Caki2 (cell line): ENCODE measurements at places on chromosomes 7 and 10. TPM values are rescaled to one million over a fixed set of nuclear protein-coding genes. Genes with fewer than 3 reads are reported as not detected.

PKD1L1 gene
- total RNA-seq: not detected in 2 replicates

MRPS17 gene
- 21.8 and 27.3 TPM in 2 replicates for total RNA-seq

H2BK1 gene
- total RNA-seq: not detected in 2 replicates

PHKG1 gene
- total RNA-seq: 1.3 TPM in 1 of 2 replicates, not detected in the other

IL2RA gene
- not detected in 2 replicates for total RNA-seq

NEUROG3 gene
- not detected in 2 replicates for total RNA-seq

LLCFC1 gene
- not detected in 2 replicates for total RNA-seq

DNA sequence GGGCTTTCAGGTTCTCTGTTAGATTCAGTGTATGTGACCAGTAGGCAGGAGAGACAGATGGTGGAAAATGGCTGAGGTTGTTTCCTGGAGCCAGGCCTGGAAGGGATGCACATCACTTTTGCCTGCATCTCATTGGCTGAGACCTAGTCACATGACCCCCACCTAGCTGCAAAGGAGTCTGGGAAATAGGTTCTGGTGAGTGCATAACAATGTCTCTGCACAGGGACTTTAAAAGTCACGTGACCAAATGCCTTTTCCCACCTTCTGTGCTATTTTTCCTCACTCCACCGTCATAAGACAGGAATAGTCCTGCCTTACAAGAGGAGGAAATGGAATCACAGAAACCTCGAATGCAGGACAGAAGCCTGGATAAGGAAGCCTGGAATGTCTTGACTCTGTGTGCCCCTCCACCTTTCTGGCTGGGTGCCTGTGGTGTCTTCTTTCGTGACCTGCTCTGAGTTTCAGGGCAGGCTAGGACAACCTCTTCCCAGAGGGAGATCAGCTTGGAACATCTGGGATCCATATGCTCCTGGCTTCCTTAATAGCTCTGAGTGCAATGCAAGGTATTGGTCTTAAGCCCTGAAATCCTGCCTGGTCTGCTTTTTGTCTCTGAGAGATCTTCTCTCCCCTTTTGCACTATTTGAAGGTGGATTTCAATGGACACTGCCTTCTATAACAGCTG, 139.9 kb upstream of the ZNF438 start:
- DNase-seq: no peak

GRCh38 chr10:70232859-70233108, 445 bp downstream of the PPA1 start:
- DNase-seq: no peak

DNA sequence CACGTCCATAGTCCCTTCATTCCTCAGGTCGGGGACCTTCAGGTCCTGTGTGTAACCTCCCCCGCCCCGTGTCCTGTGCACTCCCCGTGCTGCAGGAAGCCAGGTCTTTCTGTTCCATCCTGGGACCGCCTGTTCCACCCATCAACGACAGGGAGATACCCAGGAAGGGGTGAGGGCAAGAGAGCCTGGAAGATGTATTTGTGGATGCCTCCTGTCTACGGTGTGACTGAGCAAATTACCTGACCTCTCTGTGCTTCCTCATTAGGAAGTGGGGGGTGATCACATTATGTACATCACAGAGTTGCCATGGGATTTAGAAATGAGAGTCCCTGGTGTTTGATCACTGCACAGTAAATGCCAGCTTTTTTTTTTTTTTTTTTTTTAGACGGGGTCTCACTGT, 46.3 kb downstream of the GRID2IP start:
- no peak for DNase-seq

DNA sequence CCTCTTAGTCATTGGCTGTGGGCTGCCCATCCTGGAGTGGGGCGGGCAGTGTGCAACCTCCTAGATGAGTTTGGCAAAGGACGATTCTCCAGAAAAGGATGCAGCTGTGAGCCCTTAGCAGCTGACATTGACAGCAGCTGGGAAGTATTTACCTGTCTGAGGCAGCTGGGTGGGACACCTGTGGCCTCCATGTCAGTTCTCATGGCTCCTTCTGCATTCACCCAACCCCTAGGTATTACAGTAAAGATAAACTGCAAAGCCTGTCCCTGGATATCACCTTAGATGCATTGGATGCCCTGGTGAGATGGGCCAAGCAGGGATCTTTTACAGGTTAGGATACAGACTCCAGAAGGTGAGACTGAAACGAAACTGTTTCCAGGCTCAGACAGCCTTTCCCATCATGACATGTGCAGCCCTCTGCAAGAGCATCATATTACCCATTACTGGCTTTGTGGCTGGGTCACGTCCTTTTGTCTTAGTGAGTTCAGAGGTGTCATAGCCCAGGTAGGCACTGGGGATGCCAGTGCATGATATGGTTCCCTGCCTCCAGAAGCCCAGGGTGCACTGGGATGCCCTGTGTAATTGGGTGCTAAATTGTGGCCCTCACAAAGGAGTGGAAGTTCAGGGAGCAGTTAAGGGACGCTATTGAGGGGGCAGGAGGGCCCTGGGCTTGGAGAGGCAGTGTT, 28.9 kb downstream of the MINDY4 start:
- DNase-seq: no peak

- no peak for DNase-seq
These were observed 73.5 kb upstream of the CACNA2D1 start for GRCh38 chr7:82517050-82517449.

DNA sequence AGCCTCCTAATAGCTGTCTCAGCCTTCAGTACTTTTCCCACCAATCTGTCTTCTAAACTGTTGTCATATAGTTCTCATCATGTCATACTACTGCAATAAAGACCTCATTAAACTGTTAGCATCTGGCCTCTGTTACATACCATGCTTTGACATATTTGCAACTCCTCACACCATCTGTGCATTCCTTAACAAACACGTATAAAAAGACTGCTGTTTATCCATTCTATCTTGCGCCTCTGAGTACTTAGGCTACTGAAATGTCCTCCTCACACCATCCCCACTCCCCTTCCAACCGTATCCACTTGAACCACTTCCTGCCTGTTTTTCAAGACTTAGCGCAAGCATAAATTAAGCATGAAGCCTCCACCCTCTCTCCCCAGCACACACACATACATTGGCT, 41.6 kb downstream of the SLC16A9 start:
- no peak for DNase-seq

GRCh38 chr7:100013328-100013676, 2.1 kb upstream of the ZKSCAN1 start:
- DNase-seq: no peak

DNA sequence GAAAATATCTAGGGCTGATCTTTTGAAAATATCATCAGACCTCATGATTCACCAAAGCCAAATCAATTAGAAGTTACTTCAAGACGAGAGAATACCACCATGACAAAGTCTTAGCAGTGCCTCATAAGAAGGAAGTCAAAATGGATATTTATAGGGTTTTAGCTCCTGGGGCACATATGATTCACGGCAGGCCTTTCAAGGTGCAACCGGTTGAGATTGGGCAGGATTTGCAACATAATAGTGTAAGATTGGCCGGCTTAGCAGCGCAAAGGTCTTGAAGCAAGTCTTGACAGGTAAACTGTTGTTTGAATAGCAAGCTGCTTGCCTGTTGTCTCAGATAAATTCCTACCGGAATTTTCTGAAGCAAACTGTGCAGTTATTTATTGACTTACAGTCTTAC, 17.5 kb downstream of the ADRB1 start:
- DNase-seq: no peak

DNA sequence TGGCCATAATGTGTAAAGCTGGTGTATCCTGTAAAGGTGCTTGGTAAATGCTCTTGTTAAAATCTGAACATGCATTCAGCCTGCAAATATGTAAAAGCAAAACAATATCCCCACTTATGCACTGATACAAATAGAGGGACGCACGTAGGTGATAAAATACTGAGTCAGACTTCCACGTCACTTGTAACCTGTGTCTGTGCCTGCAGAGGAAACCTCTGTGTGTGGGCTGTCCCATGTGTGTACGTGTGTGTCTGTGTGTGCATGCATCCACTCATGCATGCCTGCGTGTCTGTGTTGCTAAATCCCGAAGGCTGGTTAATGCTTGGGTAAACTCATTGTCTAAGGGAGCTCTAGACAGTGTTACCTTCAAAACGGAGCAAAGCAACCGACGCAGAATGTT, 68.9 kb downstream of the KLF6 start:
- DNase-seq: no peak

GRCh38 chr10:91105269-91105668, 115.2 kb upstream of the PCGF5 start:
- DNase-seq: no peak

GRCh38 chr10:22712956-22713852, 1.2 kb downstream of the PIP4K2A start:
- peak; percentile 54 for DNase-seq

GRCh38 chr7:139036901-139037300, 1.1 kb upstream of the ZC3HAV1L start:
- no peak for DNase-seq

GRCh38 chr7:78703391-78703790, 750.1 kb downstream of the MAGI2 start:
- no peak for DNase-seq

- DNase-seq: no peak
These were observed 211.6 kb upstream of the COBL start for GRCh38 chr7:51528172-51528571.

DNA sequence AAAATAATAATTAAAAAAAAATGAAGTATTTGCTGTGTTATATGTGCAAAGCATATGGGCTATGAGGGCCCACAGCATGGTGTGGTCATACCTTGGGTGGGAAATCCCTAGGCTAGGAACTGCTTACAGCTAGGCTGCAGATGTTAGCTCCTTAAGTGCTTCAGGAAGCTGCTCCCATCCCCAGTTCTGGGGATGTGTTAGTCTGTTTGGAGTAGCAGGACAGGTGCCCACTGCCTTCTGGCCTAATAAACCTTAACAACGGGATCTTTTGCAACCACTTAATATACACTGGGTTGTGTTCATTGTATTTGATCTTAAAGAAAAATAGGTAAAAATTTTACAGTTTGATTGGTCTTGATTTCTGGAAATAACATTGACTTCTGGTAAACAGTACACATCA, 46.3 kb downstream of the HK1 start:
- DNase-seq: no peak

GRCh38 chr10:126011995-126012394, 115.6 kb downstream of the FANK1 start:
- no peak for DNase-seq

DNA sequence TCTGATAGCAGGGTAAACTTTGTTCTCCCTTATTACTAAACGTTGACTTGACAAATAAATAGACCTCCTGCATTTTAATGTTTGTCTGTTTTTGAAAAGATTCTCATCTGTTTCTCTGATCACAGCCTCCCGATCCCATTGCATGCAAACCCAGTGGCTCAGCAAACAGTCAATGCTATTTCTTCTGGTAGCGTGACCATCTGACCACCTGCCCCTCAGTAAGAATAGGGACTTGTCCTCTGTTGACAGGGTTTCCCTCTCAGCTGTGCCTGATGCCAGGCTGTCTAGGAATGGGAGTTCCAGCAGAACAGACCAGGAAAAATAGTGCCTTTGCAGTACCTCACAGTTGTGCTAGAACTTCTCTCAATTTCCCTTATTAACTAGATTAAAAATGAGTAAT, 40.7 kb upstream of the EBLN1 start:
- no peak for DNase-seq

GRCh38 chr7:37450035-37450434, 1.4 kb upstream of the ELMO1 start:
- DNase-seq: no peak

DNA sequence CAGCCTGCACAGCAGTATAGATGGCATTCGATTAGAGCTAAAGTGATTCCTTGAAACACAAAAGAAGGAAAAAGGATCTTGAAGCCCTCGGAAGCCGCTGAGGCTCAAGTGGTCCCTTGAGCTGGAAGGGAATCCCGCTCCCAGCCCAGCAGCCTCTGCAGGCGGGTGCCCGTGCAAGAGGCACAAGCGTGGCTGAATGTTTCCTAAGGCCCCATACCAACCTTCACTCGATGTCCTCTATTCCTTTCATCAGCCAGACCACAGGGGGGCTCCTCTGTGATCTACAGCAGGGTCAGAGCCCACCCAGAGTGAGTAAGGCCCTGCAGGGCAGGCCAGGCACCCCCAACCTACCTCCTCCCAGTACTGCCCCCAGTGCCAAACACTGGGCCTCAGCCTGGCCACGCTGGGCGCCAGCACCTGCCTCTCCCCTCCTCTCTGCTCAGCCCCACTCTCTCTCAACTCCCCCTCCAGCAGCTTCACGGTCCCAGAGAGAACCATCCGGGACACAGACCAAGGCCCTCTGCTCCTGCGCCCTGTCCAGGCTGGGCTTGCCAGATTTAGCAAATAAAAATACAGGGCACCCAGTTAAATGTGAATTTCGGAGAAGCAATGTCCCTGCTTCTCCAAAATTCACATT, 30.5 kb downstream of the EBF3 start:
- no peak for DNase-seq

DNA sequence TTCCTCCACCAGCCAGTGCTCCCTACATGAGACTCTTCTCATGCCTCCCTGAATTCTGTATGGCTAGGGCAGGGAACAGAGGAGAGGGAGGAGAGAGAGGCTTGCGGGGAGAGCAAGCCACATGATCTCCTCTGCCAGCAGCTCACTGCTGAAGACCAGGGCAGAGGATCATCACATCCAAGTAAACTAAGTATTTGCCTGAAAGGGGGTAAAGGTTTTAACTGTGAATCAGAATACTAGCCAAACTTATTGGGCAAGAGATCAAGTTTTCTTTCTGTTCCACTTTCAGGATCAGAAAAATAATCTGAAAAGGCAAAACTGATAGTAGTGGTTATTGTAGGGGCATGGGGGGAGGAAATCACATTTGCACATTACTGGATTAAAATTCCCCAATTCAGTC, 17.8 kb upstream of the ERCC6 start:
- no peak for DNase-seq

GRCh38 chr7:138768241-138768640, 29.6 kb upstream of the TMEM213 start:
- no peak for DNase-seq

- DNase-seq: peak; percentile 3
These were observed 847.1 kb upstream of the MBL2 start for GRCh38 chr10:53619671-53620070.

DNA sequence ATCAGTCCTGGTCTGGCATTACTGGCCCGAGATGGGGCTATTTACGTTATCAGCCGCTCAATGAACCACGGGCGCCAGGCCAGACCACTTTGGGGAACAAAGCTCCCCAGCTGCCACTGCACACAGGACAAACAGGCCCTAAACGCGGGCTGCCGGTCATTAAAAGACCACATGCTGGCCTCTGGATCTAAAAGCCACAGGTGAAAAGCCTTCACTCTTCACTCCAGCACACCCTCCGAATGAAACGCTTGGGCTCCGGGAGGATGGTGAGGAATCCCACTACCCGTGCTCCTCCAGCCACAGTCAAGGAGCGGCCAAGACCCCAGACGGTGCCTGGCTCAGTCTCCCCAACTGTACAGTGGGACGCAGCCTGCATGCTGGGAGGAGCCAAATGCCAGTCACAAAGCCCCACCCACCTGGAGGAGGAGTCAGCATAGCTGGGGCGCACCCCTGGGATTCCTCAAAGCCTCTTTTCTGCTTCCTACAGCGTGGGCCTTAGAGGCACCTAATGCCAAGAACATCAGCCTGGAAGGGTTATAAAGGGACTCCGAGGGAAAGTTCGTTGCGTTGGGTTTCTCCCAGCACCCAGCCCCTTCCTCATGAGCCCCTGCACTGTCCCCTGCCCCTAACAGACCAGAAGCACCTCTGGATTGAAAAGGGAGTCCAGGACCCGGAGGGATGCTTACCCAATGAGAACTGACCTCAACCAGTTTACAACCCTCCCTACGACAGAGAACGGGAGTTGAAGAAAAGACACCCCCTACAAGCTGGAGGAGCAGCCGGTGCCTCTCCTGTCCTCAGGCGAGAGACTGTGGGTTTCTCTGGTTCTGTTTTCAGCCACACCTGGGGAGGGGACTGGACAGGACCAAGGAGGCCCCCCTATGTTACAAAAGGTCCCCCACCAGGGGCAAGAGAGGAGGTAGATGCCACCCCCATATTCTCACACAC, 4.7 kb downstream of the PDGFA start:
- DNase-seq: no peak

GRCh38 chr7:45574669-45575500, 717 bp downstream of the ADCY1 start:
- peak; percentile 35 for DNase-seq
